Articular chondrocyte of knee joint (primary cell): ENCODE measurements at places on chromosomes 12 and 14. TPM values are rescaled to one million over a fixed set of nuclear protein-coding genes. Genes with fewer than 3 reads are reported as not detected.

The GUCY2C gene
- total RNA-seq, result 0.11 TPM in 1 of 2 replicates, not detected in the other

The SPX gene
- 4.8 and 9.5 TPM in 2 replicates for total RNA-seq

The LRRK2 gene
- 5.4 and 6.8 TPM in 2 replicates for total RNA-seq

The CCDC198 gene
- not detected in 2 replicates for total RNA-seq

The VWF gene
- 0.39 and 0.86 TPM in 2 replicates for total RNA-seq

The NID2 gene
- 119 and 120 TPM in 2 replicates for total RNA-seq

The AMN gene
- total RNA-seq, result 0.11 and 0.13 TPM in 2 replicates

The TC2N gene
- 0.39 and 0.43 TPM in 2 replicates for total RNA-seq

The RNASE7 gene
- not detected in 2 replicates for total RNA-seq

The CIDEB gene
- total RNA-seq, result 6.4 and 7.2 TPM in 2 replicates

The CLECL1 gene
- not detected in 2 replicates for total RNA-seq

The KRT83 gene
- total RNA-seq, result not detected in 2 replicates

The CD163L1 gene
- 0.52 and 0.54 TPM in 2 replicates for total RNA-seq

The NOVA1 gene
- 0.52 and 0.65 TPM in 2 replicates for total RNA-seq

The SIRT4 gene
- 1.0 and 1.8 TPM in 2 replicates for total RNA-seq

The NTN4 gene
- 116 and 160 TPM in 2 replicates for total RNA-seq

The BBOF1 gene
- 14.6 and 19.1 TPM in 2 replicates for total RNA-seq

The LHX5 gene
- not detected in 2 replicates for total RNA-seq

The COL2A1 gene
- total RNA-seq, result 3.2 and 3.5 TPM in 2 replicates

The MDGA2 gene
- total RNA-seq, result not detected in 2 replicates

The CLEC6A gene
- total RNA-seq, result not detected in 2 replicates

The MAP1LC3B2 gene
- total RNA-seq, result 0.91 and 0.97 TPM in 2 replicates

The ENDOU gene
- 0.11 and 0.78 TPM in 2 replicates for total RNA-seq

The NAB2 gene
- total RNA-seq, result 37.0 and 46.5 TPM in 2 replicates

The KRT3 gene
- not detected in 2 replicates for total RNA-seq

The APOLD1 gene
- total RNA-seq, result 7.1 and 9.0 TPM in 2 replicates

The FSCB gene
- not detected in 2 replicates for total RNA-seq

The RALGAPA1 gene
- total RNA-seq, result 47.7 and 51.9 TPM in 2 replicates

The TTC7B gene
- 20.9 and 21.8 TPM in 2 replicates for total RNA-seq

The IL23A gene
- not detected in 2 replicates for total RNA-seq

The GPATCH2L gene
- 50.8 and 58.9 TPM in 2 replicates for total RNA-seq

The MYF6 gene
- not detected in 2 replicates for total RNA-seq

The MYF5 gene
- total RNA-seq, result not detected in 2 replicates

The TEX22 gene
- total RNA-seq, result 0.39 and 0.43 TPM in 2 replicates

The CNPY2 gene
- total RNA-seq, result 83.3 and 97.1 TPM in 2 replicates

The TAS2R14 gene
- 8.0 and 9.1 TPM in 2 replicates for total RNA-seq

The CLEC7A gene
- not detected in 2 replicates for total RNA-seq

The SLC25A47 gene
- not detected in 2 replicates for total RNA-seq

The AREL1 gene
- 25.9 and 26.9 TPM in 2 replicates for total RNA-seq

The ISM2 gene
- total RNA-seq, result 0.13 and 0.22 TPM in 2 replicates

The LETMD1 gene
- 55.1 and 64.2 TPM in 2 replicates for total RNA-seq

The HELB gene
- total RNA-seq, result 4.7 and 5.2 TPM in 2 replicates

The ARHGEF40 gene
- 30.7 and 41.3 TPM in 2 replicates for total RNA-seq

The RIPK3 gene
- total RNA-seq, result 180 and 256 TPM in 2 replicates

The PIANP gene
- 0.11 and 0.13 TPM in 2 replicates for total RNA-seq

The GARIN6 gene
- total RNA-seq, result not detected in 2 replicates
